Endothelial cell of umbilical vein (primary cell): ENCODE measurements at places on chromosomes 12 and 14. TPM values are rescaled to one million over a fixed set of nuclear protein-coding genes. Genes with fewer than 3 reads are reported as not detected.

BAG5 gene
- 28.4 and 32.5 TPM in 2 replicates for total RNA-seq

PRPH gene
- not detected in 2 replicates for total RNA-seq

DNA sequence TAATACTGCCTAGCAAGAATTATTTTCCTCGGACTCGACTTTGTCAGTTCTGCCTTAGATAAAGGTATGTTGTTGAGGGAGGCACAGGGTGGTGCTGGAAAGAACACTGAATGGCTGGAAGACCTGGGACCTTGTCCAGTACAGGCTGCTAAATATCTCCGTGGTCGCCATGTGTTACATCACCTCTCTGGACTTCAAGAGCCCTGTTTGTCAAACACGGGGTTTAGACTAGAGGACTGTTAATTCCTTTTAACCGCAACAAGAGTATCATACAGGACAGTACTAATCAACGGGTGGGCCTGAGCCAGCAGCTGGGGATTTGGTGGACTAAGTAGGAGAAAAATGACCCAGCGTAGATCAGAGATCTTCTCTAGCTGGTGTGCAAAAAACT, 476.3 kb downstream of the LRIG3 start:
- DNase-seq = no peak

PARPBP gene
- total RNA-seq = 19.0 and 19.6 TPM in 2 replicates

- DNase-seq = no peak
Observed at GRCh38 chr14:87785897-87786296, 207.1 kb downstream of the GALC start.

DNA sequence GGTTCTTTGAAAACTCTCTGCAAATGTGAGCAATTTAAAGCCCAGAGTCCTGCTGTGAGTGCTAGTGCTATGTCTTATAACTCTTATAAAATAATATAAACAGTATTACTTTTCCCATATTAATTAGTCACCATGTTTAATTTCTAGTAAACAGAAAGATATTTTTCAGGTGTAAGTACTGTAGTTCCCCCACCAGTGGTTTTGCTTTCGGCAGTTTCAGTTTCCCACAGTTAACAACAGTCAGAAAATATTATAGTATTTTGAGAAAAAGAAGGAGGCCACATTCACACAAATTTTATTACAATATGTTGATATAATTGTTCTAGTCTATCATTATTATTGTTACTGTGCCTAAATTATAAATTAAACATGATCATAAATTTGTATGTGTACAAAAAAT, 800.5 kb downstream of the LRFN5 start:
- DNase-seq = no peak

P2RX2 gene
- not detected in 2 replicates for total RNA-seq

ST8SIA1 gene
- total RNA-seq = not detected in 2 replicates
